Activated naive CD8-positive, alpha-beta T cell treated with anti-CD3 and anti-CD28 coated beads, Interleukin-2, amount 50 U/mL, for 24 hours (primary cell): ENCODE measurements at places on chromosomes 4 and X.

- DNase-seq = no peak
These were observed 611.2 kb downstream of the RPA4 start for GRCh38 chrX:97494756-97495372.

- no peak for DNase-seq
These were observed 125.5 kb upstream of the STS start for GRCh38 chrX:7021991-7022390.

- no peak for DNase-seq
These were observed 1.6 kb downstream of the ZCCHC12 start for GRCh38 chrX:118825227-118825626.

GRCh38 chr4:121951521-121952110 is at the start of gene TRPC3:
Gene TRPC3 (minus strand): TSS chr4:121952060. CDS start chr4:121951680, 380 bp downstream.
- peak; percentile 45 for DNase-seq

- DNase-seq = no peak
These were observed 32.7 kb upstream of the CASK start for GRCh38 chrX:41956027-41956426.

DNA sequence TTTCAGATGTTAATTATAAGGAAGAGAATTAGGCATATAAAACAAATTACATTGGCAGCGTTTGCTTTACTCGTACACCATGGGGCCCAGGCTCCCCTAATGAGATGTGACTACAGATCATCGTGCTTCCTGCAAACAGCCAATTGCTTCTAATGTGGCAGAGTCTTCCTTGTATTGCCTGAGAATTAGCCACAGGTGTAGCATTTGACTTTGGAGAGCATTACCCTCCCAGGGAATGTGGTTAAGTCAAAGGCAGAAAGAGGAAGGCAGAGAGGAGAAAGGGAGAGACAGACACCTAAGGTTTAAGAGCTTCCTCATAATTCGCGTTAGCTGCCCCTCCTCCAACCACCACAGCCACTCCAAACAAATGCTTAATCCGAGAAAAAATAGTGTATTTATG is 97.0 kb downstream of the MID1IP1 start:
- no peak for DNase-seq

DNA sequence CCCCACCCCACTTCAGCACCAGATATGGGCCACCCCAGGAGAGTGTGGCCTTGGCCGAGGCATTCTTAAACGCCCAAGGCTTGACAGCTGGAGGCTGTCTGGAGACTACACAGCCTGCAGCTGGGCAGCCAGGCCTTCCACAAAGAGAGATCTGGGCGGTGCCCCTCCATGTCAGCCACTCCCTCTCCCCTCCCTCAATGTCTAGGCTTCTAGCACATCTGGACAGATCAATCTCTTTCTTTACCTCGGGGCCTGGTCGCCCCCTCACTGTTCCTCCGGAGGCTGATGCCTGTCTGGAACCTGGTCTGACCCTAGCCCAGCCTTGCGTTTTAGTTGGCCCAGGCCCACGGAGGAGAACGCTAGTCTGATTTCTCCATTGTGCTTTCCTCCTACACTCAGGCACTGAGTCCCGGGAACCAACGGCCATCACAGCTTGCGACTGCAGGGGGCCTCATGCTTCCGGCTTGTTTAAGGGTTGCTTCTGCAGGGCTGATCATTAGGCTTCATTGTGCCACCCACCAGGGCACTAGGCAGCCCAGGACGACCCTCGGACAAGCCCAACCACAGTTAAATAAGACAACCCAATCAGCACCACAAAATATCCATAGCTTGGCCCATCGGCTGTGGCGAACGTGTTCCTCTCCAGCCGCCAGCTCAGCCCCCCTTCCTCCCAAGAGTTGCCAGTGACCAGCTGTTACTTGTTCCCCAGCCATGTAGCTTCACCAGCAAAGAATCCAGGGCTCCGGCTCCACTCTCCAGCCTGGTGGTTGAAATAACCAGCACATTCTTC is 200.6 kb downstream of the BCOR start:
- DNase-seq = no peak

- no peak for DNase-seq
These were observed 367.4 kb upstream of the ANXA10 start for GRCh38 chr4:167724941-167725340.

DNA sequence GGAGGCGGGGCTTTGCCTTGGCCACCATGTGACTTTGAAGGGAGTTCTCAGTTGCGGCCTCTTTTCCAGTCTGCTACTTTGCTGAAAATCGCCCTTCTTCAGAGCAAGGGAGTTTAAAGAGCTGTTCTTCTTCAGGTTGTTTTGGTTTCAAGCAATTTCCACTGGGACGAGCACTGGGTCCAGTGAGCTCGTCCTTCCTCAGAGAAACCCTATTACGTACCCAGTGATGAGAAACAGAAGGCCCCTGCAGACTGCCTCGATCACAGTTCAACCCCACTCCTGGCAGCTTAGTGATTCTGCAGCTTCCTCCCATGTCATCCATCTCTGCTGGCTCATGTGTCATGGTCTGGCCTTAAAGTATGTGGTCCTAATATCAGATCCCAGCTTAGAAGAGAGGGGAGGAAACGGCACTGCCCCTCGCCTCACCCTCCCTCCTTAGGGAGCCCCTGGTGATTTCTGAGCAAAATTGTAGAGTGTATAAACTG is 7.8 kb upstream of the FAM149A start:
- DNase-seq = no peak

DNA sequence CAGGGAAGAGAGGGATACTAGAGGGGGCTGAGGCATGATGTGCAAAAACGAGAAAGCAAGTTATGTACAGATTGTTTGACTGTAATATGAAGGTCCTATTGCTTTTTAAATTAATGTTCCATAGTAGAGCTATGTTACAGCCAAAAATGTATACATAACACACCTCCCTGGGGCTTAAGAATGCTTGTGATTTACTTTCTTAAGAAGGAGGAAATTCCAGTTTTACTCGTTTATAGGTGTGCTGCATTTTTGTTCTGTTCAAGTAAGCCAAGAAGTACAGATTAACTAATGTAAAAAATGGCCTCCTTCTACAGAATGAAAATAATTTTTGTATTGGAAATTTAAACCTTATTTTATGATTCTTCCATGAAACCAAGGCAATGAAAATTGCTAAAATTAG is 614.4 kb upstream of the NR3C2 start:
- DNase-seq = no peak

DNA sequence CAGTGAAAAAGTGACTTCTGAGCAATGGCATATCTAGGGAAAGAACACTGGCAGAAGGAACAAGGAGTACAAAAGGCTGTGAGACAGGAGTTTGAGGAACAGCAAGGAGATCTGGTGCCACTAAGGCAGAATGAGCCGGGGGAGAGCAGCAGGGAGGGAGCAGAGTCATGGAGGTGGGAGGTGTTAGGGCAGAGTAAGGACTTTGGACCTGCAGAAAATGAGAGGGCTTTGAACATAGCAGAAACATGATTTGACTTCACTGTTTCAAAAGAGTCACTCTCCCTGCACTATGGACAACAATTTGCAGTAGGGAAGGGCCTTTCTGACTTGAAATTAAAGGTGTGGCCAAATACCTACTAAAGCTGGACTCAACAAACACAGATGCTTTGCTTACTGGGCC is 356.2 kb downstream of the ADGRL3 start:
- DNase-seq = no peak

DNA sequence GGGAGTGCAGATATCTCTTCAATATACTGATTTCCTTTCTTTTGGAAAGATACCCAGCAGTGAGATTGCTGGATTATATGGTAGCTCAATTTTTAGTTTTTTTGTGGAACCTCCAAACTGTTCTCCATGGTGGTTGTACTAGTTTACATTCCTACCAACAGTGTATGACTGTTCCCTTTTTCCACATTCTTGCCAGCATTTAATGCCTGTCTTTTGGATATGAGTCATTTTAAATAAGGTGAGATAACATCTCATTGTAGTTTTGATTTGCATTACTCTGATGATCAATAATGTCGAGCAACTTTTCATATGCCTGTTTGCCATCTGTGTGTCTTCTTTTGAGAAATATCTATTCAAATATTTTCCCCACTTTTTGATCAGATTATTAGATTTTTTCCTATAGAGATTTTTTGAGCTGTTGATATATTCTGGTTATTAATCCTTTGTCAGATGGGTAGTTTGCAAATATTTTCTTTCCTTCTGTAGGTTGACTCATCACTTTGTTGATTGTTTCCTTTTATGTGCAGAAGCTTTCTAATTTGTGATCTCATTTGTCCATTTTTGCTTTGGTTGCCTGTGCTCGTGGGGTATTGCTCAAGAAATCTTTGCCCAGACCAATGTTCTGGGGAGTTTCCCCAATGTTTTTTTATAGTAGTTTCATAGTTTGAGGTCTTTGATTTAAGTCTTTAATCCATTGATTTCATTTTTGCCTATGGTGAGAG is 552.7 kb downstream of the ZNF674 start:
- DNase-seq = no peak

DNA sequence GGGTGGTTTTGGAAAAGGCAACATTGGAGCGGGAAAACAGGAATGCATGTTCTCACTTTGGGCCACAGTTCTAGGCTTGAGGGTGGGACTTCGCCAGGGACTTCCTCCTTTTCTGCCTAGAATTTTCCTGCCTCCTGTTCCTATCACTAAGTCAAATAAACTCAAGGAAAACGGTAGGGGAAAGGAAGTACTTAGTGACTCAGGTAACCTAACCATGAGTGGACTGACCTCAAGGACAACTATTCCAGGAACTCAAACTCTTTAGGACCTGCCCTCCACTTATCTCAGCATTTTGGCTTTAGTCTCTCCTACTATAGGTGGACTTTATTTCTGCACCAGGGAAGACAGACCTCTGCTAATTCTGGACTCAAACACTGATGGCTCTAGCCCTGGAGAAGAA is 281.7 kb downstream of the ZNF674 start:
- no peak for DNase-seq

DNA sequence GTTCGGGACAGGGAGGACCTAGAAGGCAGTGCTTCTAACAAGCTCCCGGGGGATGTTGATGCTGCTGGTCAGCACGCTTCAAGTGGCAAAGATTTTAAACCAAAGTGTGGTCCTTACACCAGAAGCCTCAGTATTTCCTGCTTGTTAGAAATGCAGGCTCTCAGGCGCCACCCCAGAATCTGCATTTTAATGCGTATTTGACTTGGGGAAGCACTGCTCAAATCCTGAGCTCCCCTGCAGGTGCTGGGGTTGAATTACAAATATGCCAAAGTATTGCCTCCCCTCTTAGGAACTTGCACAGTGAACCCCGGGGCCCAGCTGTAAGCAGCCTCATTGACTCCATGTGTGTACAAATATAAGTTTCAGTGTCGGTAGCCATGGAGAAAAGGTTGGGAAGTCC is 70.8 kb upstream of the RAI2 start:
- DNase-seq = no peak

GRCh38 chrX:17822351-17822750 is 38.7 kb downstream of the RAI2 start:
- no peak for DNase-seq

- no peak for DNase-seq
These were observed 25.4 kb upstream of the VSIG1 start for GRCh38 chrX:108019382-108019875.

GRCh38 chr4:127249066-127249766 is 383.5 kb upstream of the INTU start:
- no peak for DNase-seq

DNA sequence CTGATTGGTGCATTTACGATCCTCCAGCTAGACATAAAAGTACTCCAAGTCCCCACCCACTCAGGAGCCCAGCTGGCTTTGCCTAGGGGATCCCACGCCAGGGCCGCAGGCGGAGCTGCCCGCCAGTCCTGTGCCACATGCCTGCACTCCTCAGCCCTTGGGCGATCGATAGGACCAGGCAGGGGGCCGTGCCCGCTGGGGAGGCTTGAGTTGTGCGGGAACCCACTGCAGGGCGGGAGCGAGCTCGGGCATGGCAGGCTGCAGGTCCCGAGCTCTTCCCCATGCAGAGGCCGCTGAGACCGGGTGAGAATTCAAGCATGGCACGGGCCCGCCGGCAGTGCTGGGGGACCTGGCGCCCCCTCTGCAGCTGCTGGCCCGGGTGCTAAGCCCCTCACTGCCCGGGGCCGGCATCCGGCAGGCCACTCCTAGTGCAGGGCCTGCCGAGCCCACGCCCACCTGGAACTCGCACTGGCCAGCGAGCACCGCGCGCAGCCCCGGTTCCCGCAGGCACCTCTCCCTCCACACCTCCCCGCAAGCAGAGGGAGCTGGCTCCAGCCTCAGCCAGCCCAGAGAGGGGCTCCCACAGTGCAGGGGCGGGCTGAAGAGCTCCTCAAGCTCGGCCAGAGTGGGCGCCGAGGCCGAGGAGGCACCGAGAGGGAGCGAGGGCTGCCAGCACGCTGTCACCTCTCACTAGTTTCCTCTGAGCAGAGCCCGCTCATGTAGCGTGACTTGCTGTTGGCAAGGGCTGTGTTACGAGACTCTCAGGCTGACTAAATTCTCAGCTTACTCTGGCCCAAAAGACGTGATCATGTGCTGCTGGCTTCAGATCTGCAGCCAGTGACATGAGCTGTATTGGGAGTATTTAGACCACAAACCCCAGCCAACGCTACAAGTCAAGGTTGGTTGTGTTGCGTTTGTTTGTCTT is 87.5 kb downstream of the TRAPPC11 start:
- DNase-seq = no peak

GRCh38 chr4:154497889-154498288 is 6.3 kb upstream of the DCHS2 start:
- no peak for DNase-seq

DNA sequence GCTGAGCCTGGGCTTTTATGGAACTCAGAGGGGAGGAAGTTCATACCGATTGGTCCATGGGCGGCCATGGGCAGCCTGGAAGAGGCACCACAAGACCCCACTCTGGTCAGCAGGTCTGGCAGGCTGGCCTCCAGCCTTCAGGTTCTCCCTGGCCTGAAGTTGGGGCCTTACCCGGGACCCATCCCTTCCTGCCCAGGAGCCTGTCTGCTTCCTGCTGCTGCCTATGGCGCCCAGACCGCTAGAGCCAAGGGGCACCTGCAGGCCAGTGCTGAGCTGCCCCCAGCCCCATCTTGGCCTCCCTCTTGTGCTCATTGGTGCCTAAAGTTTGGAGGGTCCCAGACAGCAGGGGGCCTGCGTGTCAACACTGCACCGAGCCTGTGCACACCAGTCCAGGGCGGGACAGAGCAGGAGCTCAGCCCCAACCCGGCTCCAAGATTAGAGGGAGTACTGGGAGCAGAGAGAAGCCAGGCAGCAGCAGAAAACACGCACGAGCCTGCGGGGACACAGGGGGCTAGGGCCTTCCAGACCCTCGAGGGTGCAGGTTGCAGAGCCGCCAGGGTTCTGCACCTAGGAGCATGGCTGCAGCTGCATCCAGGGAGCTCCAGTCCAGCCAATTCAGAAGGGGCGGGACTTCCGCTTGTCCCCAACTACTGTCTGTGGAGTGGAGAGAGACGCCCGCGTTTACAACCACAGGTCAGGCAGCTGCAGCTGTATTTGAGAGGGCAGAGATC is 30.7 kb upstream of the ZNF280C start:
- no peak for DNase-seq

DNA sequence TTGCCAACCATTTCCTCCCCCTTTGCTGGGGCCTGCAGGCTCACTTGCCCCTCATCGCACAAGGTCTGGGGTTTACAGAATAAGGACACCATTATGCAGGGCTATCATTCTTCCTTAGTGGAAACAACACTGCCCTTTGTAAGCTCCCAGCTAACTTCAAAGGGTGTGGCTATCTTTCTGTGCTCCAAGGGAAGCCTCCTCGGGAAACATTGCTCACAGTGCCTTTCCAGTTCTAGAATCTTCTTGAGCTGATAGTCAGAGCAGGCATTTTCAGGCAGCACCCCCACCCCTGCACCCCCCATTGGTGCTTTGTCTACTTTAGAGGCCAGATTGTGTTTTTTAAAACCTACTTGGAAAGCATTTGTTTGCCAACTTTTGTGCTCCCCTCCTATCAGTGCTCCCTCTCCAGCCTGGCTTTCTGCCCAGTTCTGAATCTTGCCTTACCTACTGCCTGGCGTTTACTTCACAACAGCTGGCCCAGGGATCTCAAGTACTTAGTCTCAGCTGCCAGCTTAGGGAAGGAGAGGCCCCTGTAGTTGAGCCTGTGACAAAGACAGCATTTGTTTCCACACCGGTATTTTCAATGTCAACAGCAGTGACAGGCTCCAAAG is 53.5 kb downstream of the PLAC1 start:
- no peak for DNase-seq
